Peyer's patch (tissue), 4 donors: ENCODE measurements at places on chromosomes 16 and 17.

DNA sequence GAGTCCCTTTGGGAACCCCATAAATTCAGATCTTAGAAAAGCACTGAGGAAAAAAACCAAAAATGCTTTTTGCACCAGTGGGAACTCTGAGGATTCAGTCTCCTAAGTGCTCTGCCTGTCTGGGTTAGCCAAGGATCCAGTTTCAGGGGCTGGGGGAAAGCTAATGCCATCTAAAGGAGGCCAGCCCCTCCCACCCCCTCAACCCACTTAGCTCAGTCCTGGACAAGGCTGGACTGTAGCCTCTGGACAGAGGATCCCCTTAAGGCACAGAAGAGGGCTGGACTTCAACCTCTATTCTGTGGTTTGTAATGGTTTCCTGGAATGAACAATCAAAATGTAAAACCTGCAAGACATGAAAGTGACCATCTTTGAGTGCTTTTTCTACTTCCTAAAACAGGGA lies 356.1 kb upstream of the ZFHX3 start:
- DNase-seq, result no peak

DNA sequence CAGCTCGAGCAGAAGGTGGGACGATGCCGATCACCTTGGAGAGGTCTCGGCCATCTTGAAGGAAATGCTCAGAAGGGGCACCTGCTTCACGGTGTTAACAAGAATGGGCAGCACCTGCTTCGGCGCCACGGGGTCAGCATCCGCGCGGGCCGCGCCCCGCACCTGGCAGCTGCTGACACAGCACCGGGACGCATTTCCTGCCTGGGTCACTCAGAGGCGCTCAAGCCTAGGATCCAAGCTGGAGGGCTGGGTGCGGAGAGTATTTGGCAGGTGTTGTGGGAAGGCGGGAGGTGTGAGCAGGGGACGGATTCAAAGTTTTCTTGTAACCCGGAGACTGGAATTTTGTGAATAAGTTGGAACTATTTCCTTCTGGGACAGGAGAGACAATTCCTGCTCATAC lies 39.3 kb upstream of the AKTIP start:
- DNase-seq, result no peak

GRCh38 chr16:386641-387156 lies 4.9 kb upstream of the PGAP6 start:
- DNase-seq, result no peak

DNA sequence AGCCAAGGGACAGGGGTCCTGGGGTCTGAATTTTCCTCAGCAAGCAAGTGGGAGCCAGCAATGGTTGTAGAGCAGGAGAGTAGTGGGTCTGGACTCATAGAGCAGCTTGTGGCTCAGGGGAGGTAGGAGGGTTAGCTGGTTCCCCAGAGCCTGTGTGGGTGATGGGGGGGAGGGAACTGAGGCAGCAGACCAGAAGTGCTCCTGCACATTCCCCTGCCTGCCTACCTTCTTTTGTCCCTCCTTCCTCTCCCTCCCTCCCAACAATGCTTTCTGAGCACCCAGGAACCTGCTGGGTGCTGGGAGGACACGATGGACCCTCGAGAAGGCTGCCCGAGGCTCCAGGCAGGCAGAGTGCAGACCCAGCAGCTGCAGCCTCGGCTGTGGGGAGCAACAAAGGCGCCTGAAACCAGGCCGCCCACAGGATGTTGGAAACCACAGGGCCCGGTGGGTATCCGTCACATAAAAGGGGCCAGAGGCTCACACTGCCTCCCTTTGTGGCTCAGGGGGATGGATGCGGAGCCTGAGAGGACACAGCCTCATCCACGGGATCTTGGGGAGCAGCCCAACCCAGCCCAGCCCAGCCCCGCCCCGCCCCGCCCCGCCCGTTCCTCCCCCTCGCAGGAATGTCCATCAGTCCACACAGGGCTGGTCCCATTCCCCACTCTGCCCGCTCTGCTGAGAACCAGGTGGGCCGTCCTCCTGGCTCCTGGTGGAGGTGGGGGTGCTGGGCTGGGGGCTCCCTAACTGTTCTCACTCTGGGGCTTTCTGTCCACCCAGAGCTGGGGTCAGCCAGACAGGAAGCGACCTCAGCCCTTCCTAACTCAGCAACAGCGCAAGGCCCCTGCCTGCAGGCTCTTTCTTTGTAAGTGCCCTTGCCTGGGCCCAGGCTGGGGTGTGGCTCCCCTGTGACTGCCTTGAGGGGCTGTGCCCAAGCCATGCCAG lies 1.7 kb upstream of the NLRC3 start:
- no peak for DNase-seq

DNA sequence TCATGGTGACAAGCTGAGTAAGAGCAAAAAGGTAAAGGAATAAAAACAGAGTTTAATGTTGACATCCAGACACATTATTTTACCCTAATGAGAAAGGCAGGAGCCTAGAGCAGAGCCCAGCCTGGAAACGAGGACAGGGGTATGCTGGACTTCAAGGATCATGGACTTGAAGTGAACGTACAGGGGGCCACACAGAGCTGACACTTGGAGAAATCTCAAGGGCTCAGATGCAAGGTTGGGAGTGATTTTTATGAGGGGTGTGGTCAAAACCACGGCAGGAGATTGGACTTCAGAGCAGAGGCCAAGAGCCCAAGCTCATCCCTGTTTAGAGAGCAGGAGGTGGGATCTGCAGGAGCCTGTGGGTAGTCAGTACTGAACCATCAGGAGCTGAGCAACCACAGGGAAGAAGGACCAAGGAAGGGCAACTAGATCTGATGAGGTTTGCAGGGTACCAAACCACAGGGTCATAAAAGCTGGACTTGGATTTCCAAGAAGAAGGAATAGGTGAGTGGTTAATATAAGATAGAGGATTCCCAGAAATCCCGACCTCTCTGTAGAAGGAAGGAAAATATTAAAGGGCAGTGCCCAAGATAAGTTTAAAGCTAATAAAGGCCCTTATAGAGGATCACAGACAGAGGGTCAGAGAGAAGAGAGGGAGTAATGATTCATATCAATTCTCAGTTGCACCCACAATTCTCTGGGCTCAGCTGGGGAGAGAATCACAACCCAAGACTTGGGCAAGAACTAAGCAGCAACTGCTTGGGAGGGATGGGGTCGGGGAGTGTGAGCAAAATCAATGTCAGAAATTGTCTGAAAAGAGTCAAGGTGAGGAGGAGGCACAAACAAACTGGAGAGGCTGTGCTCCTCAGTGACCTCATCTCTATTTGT lies 331.7 kb downstream of the SOX9 start:
- DNase-seq, result no peak

GRCh38 chr16:88316941-88317612 lies 65.7 kb upstream of the ZNF469 start:
- DNase-seq, result no peak

GRCh38 chr16:67649494-67649931 lies 4.6 kb downstream of the CARMIL2 start:
- no peak for DNase-seq

DNA sequence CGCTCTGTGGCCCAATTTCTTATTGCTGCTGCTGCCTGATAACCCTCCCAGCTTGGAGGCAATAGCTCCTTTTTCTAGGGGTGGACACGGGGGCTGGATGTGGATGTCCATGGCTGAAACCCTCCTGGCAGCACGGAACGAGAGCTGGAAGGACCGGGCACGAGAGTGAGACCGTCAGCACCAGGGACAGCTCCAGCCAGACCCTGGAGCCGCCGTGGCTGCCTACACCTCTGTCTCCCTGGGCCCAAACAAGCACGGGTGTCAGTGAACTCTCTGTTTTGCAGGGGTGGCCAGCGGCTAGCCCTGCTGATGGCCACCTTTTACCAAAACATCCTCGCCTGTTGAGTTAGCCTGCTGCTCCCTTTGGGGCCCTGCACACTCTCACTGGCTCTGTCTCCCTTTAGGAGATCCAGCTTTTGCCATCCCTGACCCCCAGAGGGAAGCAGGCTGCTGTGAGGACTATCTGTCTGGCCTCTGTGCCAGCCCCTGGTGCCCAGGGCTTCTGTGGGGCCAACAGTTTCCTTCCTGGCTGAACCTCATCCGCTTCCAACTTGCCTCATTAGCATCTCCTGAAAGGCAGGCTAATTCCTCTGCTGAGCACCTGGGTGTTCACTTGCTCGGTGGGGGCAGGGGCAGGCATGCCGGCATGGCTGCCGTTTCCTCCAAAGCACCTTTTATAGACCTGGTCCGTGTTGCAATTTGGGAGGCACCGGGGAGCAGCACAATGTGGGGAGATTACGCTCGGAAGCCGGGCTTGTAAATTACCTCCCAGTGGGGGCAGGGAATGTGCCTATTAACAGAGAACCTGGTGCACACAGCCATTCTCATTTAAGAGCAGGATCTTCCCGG lies 118.1 kb downstream of the ENGASE start:
- DNase-seq, result no peak

DNA sequence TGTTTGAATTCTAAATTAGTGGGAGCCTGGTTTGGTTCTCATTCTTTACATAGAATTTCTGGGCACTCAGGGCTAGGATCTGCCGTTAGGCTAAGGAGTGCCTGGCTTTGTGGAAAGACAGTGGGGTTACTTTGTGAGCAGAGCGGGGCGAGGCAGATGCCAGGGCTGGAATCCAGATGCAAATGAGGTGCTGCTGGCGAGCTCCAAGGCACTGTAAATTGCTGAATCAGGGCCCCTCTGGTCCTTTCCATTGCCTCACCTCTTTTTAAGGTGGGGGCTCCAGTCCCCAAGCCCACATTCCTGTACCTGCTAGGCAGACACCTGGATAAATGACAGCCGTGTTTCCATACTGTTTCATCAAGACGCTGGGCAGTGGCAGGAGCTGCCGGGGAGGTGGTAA lies 33.8 kb downstream of the PIPOX start:
- no peak for DNase-seq

GRCh38 chr17:31488264-31488981 lies 96.9 kb downstream of the RAB11FIP4 start:
- DNase-seq, result peak; percentile 50

GRCh38 chr17:16343569-16343968 lies 9.7 kb downstream of the CENPV start:
- no peak for DNase-seq

DNA sequence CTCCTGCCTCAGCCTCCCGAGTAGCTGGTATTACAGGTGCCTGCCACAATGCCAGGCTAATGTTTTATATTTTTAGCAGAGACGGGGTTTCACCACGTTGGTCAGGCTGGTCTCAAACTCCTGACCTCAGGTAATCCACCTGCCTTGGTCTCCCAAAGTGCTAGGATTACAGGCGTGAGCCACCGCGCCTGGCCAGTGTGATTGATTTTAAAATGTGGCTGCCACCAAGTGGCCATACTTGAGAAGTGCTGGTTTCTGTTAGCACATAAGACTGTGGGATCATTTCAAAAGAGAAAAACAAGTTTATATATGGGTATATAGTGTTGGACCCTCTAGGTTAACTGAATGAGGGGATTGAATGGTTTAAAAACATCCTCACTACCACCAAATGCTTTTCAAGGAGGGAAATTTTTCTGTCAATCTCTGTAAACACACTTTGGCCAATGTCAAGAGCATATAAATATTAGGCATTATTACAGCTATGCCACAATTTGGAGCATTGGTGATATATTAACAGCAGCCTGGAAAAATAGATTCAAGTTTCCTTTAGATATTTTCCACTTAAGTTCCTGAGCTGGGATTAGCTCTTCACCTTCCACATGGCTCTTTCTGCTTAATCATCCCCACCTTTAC lies 13.5 kb upstream of the DHRS13 start:
- DNase-seq, result peak; percentile 41

DNA sequence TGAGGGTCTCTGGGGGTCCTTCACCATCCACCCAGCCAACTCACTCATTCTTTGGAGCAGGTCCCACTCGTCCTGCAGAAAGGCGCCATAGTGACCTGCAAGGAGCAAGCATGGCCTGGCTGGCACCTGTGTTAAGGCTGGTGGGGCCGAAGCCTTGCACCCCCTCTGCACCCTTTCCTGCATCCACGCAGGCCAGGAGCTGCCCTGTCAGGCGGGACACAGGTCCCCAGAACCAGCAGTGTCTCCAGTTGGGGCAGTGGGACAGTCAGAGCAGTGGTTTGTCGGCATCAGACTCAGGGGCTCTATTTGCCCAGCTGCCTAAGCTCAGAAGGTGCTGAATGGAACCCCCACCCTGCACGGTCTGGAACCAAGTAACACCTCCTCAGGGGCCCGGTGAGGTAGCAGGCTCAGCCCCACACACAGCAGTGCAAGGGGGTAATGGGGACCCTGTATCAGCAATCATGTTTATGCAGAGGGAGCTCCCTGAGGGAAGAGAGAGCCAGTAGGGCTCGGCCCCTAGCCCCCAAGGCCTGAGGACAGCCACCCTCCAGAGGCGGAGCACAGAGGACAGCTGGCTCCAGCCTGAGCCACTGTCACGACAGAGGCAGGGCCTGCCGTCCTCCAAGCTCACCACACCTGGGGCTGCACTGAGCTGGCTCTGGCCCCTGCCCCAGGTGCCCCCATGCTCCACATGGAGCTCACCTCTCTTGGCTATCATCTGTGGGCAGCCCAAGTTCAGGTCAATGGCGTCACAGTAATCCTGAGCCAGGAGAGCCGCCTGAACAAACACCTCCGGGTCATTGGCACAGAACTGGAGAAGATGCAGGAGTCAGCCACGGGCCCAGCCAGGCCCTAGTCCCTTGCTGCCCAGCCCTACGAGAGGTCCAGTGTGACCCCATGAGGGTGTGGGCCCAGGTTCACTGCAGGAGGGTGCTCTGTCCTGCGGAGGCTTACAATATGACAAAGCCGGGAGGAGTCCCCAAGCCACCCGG lies 1.9 kb downstream of the DUS1L start:
- no peak for DNase-seq

- peak; percentile 97 for DNase-seq
These were observed 25.5 kb upstream of the ALKBH5 start for GRCh38 chr17:18158022-18158600.

- DNase-seq, result no peak
These were observed 81.3 kb downstream of the SDK2 start for GRCh38 chr17:73562896-73563295.

DNA sequence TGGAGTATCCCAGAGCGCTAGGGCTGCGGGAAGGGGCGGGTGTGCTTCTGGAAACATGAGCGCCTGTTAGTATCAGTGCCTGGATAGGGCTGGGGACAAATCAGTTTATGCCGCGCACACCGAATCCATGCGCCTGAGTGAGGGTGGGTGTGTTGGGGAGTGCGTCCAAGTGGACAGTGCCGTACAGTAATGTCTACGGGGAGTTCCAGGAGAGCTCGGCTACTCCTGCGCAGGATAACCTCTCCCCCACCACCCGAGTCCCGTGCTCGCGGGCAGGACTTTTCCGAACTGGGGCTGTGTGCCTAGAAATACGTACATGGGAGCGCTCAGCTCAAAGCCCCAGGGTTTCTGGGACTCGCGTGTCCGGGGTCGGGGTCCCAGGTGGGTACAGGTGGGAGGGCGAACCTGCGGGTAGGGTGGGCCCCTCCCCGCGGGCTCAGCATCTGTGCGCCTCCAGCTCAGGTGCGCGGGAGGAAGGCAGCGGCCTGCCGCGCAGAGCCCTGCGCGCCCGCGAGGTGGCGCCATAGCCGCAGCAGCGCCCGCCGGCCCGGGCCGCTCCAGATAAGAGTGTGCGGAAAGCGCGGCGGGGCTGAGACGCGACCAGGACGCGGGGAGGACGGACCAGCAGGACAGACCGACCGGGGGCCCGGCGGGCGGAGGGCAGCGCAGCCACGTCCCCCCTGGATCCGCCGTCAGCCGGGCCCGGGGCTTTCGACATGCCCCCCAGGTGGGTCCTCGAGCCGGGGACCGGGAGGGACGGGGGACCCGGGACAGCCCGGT lies at the start of gene HIC1:
Gene HIC1, plus strand, starts transcription at position 592 of the 780 bp plus-strand sequence. CDS start 1,588 bp downstream, outside the sequence.
- DNase-seq, result peak; percentile 79
